CD4-positive, CD25-positive, alpha-beta regulatory T cell (primary cell): ENCODE measurements at places on chromosomes 1 and 21. TPM values are rescaled to one million over a fixed set of nuclear protein-coding genes. Genes with fewer than 3 reads are reported as not detected.

- peaks cover 4% of the 10 kb centered on the region for H3K27me3 ChIP-seq
- no peaks in the 10 kb centered on the region for H3K4me1 ChIP-seq
- no peaks in the 10 kb centered on the region for H3K36me3 ChIP-seq
- DNase-seq, result no peak
- no peak overlapping the region for H3K27ac ChIP-seq
Measured at GRCh38 chr1:101344745-101345144, 107.9 kb downstream of the S1PR1 start.

- no peak overlapping the region for H3K27ac ChIP-seq
- no peaks in the 10 kb centered on the region for H3K36me3 ChIP-seq
- no peak for DNase-seq
- H3K27me3 ChIP-seq, result no peaks in the 10 kb centered on the region
- H3K4me3 ChIP-seq, result no peak overlapping the region
- H3K4me1 ChIP-seq, result no peaks in the 10 kb centered on the region
Measured at GRCh38 chr1:206895325-206895724, 1.9 kb upstream of the IL24 start.

CDCP2 gene
- total RNA-seq, result 0.15 TPM

GRCh38 chr1:110011527-110012041 lies 22.8 kb upstream of the STRIP1 start:
- peaks cover 6% of the 10 kb centered on the region for H3K4me1 ChIP-seq
- peaks cover 61% of the 10 kb centered on the region for H3K36me3 ChIP-seq
- peak overlapping the region; percentile 60 for H3K4me3 ChIP-seq
- H3K27ac ChIP-seq, result peak overlapping the region; percentile 54
- peak; percentile 17 for DNase-seq

DNA sequence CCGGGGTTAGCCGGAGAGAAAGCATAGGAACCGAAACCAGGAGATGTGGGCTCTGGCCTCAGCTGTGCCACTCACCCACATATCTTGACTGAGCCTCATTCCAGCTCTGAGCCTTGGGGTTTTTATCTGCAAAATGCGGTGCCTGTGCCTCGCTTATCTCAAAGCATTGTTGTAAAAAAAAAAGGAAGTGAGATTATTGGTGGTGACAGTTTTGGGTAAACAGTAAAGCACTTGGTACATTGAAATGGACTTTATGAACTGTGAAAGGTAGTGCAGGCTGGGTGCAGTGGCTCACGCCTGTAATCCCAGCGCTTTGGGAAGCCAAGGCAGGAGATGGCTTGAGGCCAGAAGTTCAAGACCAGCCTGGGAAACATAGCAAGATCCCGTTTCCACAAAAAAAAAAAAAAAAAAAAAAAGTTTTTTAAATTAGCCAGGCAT lies 3.8 kb downstream of the PTAFR start:
- DNase-seq, result no peak
- no peak overlapping the region for H3K27ac ChIP-seq
- no peaks in the 10 kb centered on the region for H3K36me3 ChIP-seq

GRCh38 chr21:25717491-25718147 lies 17.1 kb downstream of the ATP5PF start:
- H3K4me1 ChIP-seq, result no peaks in the 10 kb centered on the region
- DNase-seq, result no peak
- H3K27ac ChIP-seq, result no peak overlapping the region
- H3K27me3 ChIP-seq, result no peaks in the 10 kb centered on the region
- peaks cover 11% of the 10 kb centered on the region for H3K36me3 ChIP-seq
- H3K4me3 ChIP-seq, result no peak overlapping the region

PLEKHA6 gene
- 0.17 TPM for total RNA-seq

PLEKHN1 gene
- 2.5 TPM for total RNA-seq

DNA sequence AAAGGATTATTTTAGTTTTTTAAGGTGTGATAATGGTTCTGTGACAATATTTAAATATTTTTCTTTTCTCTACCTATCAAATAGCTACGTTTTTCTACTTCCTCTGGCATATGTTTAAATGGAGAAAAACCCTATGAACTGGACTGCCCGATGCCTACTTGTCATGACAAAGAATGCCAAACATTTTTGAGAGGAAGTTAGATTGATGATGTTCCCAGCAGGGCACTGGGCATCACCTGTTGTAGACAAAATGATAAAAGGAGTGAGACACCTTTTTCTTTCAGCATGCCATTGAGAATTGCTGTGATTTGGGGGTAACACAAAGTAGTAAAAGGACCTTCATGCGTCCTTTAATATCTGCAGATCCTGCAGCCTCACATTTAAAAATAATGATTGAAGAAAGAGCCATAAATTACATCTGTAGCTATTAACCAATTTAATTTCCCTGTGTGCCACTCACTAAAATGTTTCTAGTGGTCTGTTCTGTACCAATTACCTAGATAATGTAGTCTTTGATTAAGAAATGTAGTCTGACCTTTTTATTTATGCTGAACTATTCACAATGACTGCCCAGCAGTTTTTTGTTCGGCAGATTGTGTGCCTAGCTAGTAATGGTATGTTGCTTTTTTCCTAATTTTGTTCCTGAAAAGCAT lies 47.6 kb downstream of the RPL5 start:
- no peak for DNase-seq
- H3K4me3 ChIP-seq, result no peak overlapping the region
- H3K4me1 ChIP-seq, result peaks cover 35% of the 10 kb centered on the region
- H3K36me3 ChIP-seq, result peaks cover 4% of the 10 kb centered on the region

DNA sequence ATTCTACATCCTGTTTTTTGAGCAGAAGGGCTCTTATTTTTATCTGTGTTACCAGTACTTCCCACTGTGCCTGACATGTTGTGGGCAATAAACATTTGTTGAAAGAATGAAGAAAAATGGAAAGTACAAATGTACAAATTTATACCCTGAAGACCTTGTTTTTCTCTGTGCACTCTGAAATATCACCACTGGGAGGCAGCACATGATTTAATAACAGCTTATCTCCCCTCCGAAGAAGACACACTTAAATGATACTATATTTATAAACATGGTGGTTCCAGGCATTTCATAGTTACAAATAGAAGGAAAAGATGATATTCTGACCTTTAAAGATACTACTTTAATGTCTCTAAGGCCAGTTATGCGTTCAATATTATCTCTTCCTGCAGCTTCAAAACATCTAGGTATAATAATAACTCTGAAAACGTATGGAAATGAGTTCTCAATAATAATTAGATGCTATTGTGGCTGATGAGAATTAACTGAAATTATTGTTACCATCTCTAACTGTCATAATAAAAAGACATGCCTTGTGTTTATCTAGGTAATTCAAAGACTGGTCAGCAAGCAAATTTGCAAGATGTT lies 12.8 kb downstream of the DYNLT5 start:
- H3K4me3 ChIP-seq, result no peak overlapping the region
- no peaks in the 10 kb centered on the region for H3K27me3 ChIP-seq
- DNase-seq, result peak; percentile 21
- no peak overlapping the region for H3K27ac ChIP-seq
- H3K36me3 ChIP-seq, result no peaks in the 10 kb centered on the region

B3GALT2 gene
- 0.30 TPM for total RNA-seq

- H3K4me1 ChIP-seq, result no peaks in the 10 kb centered on the region
- no peaks in the 10 kb centered on the region for H3K27me3 ChIP-seq
- H3K27ac ChIP-seq, result no peak overlapping the region
- H3K36me3 ChIP-seq, result peaks cover 5% of the 10 kb centered on the region
Measured at GRCh38 chr1:54774820-54775498, 10.6 kb upstream of the PARS2 start.

- H3K27ac ChIP-seq, result peak overlapping the region; percentile 93
- peak overlapping the region; percentile 98 for H3K4me3 ChIP-seq
- H3K36me3 ChIP-seq, result no peaks in the 10 kb centered on the region
- H3K4me1 ChIP-seq, result peaks cover 37% of the 10 kb centered on the region
- H3K27me3 ChIP-seq, result no peaks in the 10 kb centered on the region
Measured at GRCh38 chr1:28642056-28642846, 616 bp downstream of the TAF12 start.

DNA sequence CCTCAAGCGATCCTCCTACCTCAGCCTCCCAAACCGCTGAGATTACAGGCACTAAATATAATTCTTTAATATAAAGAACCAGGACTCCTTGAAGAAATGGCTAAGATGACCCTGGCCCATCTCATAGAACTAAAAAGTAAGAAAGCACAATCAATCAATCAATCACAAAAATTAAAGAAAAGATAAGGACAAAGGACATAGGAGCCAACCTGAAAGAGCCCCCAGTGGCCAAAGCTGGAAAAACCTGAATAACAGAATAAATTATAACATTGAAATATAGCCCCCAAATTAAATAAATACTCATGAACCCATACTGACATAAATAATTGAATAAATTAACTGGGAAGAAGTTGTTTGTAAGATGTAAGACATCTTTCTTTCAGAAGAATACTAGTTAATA lies 8.9 kb downstream of the NUP210L start:
- no peak for DNase-seq
- no peaks in the 10 kb centered on the region for H3K27me3 ChIP-seq
- H3K27ac ChIP-seq, result no peak overlapping the region
- H3K36me3 ChIP-seq, result no peaks in the 10 kb centered on the region
- H3K4me3 ChIP-seq, result no peak overlapping the region

GLIS1 gene
- not detected for total RNA-seq

- DNase-seq, result no peak
- no peak overlapping the region for H3K27ac ChIP-seq
- peaks cover 1% of the 10 kb centered on the region for H3K27me3 ChIP-seq
- H3K4me3 ChIP-seq, result no peak overlapping the region
- H3K4me1 ChIP-seq, result no peaks in the 10 kb centered on the region
Measured at GRCh38 chr1:220516014-220516721, 11.8 kb upstream of the MARK1 start.

DNA sequence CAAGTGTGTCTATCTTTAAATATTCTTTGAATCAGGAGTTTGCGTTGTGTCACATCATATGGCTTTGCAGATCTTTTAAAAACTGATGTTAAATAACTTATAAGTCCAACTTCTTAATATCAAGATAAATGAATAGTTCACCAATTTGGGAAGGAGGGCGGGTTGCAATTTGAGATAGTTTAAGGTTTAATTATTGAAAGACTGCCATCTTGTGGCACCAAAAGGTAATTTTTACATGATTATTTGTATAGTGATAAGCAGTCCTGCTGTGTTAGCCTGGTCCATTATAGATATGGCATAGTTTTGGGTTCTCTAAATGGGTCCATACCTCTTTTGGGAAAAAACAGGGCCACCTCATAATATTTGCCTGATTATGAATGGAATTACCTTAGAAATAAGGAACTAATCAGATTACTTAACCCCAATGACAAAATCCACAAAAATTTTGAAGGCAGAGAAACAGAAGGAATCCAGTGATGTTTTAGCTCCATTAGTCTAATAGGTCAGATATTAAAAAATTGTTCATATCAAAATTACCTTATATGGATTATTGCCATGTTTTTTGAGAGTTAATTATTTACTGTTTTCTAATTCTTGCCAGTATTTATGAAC lies 64.3 kb downstream of the PRKAA2 start:
- H3K4me1 ChIP-seq, result no peaks in the 10 kb centered on the region
- no peak overlapping the region for H3K27ac ChIP-seq
- peak; percentile 49 for DNase-seq
- no peak overlapping the region for H3K4me3 ChIP-seq
- H3K27me3 ChIP-seq, result peaks cover 1% of the 10 kb centered on the region

GRCh38 chr1:204255966-204256365 lies 42.2 kb upstream of the GOLT1A start:
- DNase-seq, result no peak
- no peak overlapping the region for H3K4me3 ChIP-seq
- no peak overlapping the region for H3K27ac ChIP-seq
- H3K27me3 ChIP-seq, result no peaks in the 10 kb centered on the region

DNA sequence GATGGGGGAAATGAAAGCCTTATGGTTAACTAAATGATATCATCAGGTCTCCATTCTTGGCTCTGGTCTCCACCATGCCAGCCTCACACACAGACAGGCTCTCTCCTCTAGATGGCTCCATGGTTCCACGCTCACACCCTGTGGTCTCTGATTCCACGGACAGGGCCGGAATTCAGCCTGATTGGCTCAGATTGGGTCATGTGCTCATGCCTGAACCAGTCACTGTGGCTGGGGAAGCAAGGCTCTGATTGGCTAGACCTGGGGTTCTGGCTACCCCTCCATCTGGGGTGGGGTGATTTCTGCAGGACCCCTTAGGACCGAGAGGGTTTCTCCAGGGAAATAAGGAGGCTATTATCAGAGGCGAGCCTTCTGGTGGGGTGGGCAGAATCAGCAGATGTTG lies 277.0 kb downstream of the PTPRU start:
- peaks cover 1% of the 10 kb centered on the region for H3K27me3 ChIP-seq
- H3K4me3 ChIP-seq, result no peak overlapping the region
- H3K27ac ChIP-seq, result no peak overlapping the region
- DNase-seq, result no peak

CXADR gene
- 0.07 TPM for total RNA-seq

DNA sequence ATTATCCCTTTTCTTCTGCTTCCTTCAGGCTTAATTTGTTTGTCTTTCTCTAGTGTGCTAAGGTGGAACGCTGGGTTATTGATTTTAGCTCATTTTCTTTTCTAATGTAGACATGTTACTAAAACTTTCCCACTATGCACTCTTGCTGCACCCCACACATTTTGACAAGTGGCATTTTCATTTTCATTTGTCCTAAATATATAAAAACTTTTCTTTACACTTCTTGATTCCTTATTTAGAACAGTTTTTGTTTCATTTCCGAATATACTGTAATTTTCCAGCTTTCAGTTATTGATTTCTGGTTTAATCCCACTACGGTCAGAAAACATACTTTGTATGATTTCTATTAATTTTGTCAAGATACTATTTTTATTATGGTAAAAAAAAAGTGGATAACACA lies 25.3 kb downstream of the SH3BP5L start:
- H3K36me3 ChIP-seq, result no peaks in the 10 kb centered on the region
- no peak overlapping the region for H3K27ac ChIP-seq
- no peak for DNase-seq
- H3K4me1 ChIP-seq, result no peaks in the 10 kb centered on the region
- no peak overlapping the region for H3K4me3 ChIP-seq

PDE4B gene
- 200 TPM for total RNA-seq

- no peak overlapping the region for H3K4me3 ChIP-seq
- H3K27me3 ChIP-seq, result no peaks in the 10 kb centered on the region
- DNase-seq, result no peak
- H3K27ac ChIP-seq, result no peak overlapping the region
Measured at GRCh38 chr1:61992257-61992656, 202.4 kb upstream of the L1TD1 start.
